ENCODE measurements at places on chromosomes 5 and 9.

DNA sequence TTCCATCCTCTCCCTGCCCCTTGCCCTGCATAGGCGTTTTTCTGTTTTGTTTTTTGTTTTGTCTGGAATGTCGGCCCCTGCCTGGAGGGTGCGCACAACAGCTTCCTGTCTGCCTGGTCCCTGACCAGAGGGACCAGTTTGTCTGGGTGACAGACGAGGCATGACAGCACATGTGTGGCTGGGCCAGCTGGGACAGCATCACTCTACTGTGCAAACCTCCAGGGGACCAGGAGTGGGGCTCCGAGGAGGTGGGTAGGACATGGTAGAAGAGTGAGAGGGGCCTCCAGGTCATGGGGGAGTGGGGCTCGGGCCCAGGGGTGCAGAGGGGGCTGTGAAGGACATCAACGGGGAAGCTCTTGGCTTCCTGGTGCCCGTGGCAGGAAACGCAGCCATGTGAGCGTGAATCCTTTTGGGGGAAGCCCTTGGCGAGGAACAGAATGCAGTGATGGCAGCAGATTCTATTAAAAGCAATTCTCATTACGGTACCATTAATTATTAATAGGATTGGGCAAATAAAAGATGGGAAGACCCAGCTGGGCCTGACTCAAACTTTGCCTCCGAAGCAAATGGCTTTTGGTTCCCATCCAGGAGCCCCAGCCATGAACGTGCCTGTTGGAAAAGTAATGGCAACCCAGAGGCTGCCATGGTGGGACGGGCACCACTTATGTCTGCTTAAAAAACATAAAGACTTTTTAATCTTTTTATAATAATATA is 184.4 kb upstream of the IER5L start:
- no peak for DNase-seq

GRCh38 chr9:37550781-37551180 is 25.4 kb downstream of the FBXO10 start:
- DNase-seq = no peak

DNA sequence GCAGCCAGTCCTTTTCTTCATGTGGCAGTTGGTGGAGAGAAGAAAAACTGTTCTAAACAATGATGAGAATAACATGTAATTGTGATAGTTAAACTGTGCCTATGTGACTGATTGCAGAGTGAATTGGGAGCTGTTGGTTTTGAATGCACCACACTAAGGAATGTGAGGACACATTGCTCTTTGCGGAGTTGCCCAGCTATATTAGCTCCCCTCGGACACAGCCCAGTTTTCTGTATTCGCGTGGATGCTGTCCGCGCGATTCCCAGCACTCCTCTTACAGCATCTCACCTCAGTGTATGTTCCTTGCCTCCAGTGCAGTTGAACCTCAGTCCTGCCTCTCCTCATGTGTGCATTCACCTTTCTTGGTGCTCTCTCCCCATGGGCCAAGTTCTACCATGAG is 32.2 kb downstream of the TGFBI start:
- DNase-seq = no peak

DNA sequence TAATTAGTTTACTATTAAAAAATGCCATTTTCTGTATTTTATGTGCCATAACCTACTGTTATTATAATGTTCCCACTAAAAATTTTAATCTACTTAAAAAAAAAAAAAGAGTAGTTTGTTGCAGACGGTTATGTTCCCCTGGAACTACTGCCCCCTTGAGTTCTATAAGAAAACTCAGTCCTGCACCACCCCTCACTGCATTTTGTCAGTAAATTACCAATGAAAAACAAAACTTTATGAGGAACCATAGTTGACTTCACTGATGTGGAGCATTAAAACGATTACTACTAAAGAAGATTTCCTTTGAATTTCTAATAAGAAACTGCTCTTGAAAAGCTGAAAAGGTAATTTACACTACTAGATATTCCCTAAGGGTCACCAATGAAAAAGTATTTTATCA is 288.7 kb downstream of the FBXL17 start:
- no peak for DNase-seq

DNA sequence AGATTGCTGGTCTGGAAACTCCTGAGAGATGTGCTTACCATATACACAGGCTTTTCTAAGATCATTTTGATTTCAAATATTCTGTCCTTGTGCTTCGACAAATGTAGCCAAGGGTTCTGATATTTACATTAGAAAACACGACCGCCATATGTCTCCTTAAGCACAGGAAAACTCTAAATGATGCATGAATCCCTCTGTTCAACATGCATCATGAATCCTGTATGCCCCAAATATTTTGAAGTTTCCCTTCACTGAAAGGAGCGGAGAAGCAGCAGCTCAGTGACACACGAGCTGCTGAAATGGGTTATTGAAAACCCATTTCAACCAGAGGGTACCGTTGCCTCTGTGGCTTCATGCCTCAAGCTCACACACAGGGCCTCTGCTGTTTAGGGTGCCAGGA is 74.4 kb downstream of the NREP start:
- no peak for DNase-seq

DNA sequence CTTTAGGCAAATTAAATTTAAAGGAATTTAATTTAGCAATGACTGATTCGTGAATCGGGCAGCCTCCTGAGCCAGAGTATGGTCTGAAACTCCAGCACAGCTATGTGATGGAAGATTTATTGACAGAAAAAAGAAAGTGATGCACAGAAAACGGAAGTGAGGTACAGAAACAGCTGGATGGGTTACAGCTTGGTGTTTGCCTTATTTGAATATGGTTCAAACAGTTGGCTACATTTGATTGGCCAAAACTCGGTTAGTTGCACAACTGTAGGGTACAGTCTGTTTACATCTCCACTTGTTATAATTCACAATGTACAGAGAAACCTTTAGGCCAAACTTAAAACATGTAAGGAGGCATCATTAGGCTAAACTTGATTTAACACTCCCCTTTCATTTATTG is 1716.1 kb upstream of the C9orf72 start:
- DNase-seq = no peak

All from C1 segment of cervical spinal cord (tissue), 14 donors.